ENCODE measurements at places on chromosomes 6 and 20. TPM values are rescaled to one million over a fixed set of nuclear protein-coding genes. Genes with fewer than 3 reads are reported as not detected.

- DNase-seq, result no peak
Measured at GRCh38 chr6:127085181-127085580, 33.3 kb upstream of the RSPO3 start.

- no peak for DNase-seq
Measured at GRCh38 chr6:109323241-109323640, 59.0 kb downstream of the CD164 start.

Gene PGC
- total RNA-seq, result not detected

Gene BYSL
- 24.3 TPM for total RNA-seq

Data from glomerular endothelial cell (primary cell).